ENCODE measurements at places on chromosomes 16 and 17. TPM values are rescaled to one million over a fixed set of nuclear protein-coding genes. Genes with fewer than 3 reads are reported as not detected.

SSH2 gene
- 9.8 TPM for total RNA-seq

- DNase-seq, result no peak
Observed at GRCh38 chr17:17424552-17424951, 52.2 kb upstream of the MED9 start.

DNA sequence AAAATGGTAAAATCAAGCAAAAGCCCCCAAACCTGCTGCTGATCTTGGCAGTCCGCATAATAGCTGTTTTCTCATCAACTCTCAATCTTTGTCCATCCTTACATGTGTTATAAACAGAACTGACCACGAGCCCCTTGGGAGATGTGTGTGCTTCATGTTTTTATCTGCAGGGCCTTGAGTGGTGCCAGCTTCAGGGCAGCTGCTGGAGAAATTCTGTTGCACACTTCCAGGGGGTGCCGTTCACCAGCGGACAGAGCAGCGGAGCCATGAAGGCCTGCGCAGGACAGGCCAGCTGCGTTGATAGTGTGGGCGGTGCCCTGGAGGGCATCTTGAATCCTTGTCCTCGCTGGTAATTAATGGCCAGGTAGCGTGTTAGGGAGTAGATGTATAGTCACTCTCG, 20.1 kb downstream of the MPRIP start:
- DNase-seq, result no peak

- DNase-seq, result no peak
Observed at GRCh38 chr17:50225701-50226240, 24.3 kb upstream of the COL1A1 start.

DNA sequence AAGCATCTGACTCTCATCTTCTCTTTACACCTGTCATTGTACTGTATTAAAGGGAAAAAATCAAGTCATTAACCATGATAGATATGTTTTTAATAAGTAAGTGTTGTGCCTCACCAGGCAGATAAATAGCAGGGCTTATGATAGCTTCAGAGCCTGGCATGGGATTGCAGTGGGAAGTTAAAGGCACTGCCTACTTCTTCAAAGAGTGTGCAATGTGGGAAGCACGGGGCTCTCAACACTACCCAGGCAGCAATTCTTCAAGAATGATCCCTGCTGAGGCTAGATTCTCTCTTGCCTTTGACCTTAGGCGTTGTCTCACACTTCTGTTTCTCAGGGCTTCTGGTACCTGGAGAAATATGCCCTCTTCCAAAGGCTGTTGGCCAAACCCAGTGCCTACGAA, 297.3 kb downstream of the MAF start:
- no peak for DNase-seq
